CD4-positive, CD25-positive, alpha-beta regulatory T cell (primary cell): ENCODE measurements at places on chromosomes 13 and 19.

DNA sequence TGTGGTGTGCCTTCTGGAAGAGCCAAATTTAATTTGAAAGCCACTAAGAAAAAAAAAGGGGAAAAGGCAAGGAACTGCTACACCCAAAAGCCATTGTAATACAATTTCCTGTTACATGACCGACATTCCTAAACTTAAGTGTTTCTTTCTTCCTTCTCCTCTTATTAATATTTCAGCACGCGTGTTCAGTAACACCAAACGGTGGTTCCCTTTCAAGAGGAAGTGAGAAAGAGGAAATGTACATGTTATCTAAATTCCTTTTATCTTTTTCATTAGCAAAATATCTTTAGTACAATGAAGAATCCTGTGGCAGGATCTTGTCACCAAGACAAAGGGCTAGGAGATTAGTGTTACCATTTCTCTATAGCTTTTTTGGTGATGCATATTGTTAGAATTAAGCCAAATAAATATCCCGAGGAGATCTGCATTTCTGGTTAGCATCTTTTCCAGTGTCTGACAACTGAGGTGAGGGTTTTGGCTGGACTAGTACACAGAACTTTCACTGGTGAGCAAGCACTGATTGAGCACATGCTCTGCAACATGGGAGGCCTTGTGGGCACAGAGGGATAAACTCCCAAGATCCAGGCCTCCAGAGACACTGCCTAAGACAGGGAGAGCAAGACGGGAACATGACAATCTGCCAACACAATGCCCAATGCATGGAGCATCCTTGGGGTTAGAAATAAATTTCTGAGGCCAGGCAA is 22.1 kb downstream of the LATS2 start:
- DNase-seq = no peak
- H3K36me3 ChIP-seq = no peaks in the 10 kb centered on the region
- H3K4me1 ChIP-seq = no peaks in the 10 kb centered on the region
- no peaks in the 10 kb centered on the region for H3K27me3 ChIP-seq
- no peak overlapping the region for H3K27ac ChIP-seq

DNA sequence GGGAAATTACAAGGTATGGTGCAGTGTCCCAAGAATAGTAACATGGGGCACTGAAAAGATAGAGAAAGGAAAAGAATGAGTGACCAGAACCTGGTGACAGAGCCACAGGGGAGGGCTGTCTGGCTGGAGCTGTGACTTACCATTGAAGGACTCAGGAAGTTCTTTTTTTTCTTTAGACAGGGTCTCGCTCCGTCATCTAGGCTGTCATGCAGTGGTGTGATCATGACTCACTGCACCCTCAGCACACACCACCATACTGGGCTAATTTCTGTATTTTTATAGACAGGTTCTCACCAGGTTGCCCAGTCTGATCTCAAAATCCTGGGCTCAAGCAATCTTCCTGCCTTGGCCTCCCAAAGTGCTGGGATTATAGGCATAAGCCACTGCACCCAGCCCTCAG is 8.8 kb upstream of the CPB2 start:
- H3K4me1 ChIP-seq = no peaks in the 10 kb centered on the region
- DNase-seq = no peak
- peaks cover 29% of the 10 kb centered on the region for H3K27me3 ChIP-seq
- no peak overlapping the region for H3K27ac ChIP-seq
- no peaks in the 10 kb centered on the region for H3K36me3 ChIP-seq

DNA sequence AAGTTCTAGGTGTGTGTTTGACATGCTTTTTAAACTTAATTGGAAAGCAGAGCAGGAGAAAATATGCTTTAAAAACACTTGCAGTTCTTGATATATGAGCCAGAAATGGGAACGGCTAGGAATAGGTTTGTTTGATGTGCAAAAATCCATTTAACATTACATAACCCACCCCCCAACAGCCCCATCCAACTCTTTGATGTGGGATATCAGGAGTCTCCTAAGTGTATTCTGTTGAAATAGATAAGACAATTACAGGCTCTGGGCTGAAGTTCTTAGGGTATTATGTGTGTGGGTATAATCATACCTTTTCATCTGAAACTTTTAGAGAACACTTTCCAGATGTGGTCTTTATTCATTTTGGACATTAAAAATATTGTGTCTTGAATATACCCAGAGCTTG is 240.4 kb upstream of the CSNK1A1L start:
- H3K36me3 ChIP-seq = no peaks in the 10 kb centered on the region
- H3K4me3 ChIP-seq = no peak overlapping the region
- no peaks in the 10 kb centered on the region for H3K4me1 ChIP-seq
- no peak overlapping the region for H3K27ac ChIP-seq
- H3K27me3 ChIP-seq = no peaks in the 10 kb centered on the region

DNA sequence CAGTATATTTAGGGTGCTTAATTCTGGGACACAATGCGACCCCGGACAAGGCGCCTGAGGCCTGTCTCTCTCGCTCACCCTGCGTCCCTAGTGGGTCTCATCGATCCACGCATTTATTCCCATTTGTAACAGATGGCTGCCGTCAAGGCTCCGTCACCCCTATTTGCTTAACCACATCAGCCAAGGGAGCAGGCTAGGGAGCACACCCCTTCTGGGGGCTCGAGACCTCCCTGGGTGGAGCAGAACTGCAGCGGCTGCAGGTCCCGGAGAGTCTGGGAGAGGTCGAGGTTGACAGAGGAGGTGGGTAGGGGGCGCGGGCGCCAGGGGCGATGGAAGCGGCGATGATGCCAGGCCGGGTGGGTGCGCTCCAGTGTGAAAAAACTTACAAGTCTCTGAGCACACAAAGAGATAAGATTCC is 507 bp downstream of the ALG5 start:
- peak overlapping the region; percentile 70 for H3K27ac ChIP-seq
- H3K4me1 ChIP-seq = peaks cover 26% of the 10 kb centered on the region
- H3K4me3 ChIP-seq = peak overlapping the region; percentile 93
- peaks cover 20% of the 10 kb centered on the region for H3K36me3 ChIP-seq
- H3K27me3 ChIP-seq = no peaks in the 10 kb centered on the region

- peaks cover 2% of the 10 kb centered on the region for H3K27me3 ChIP-seq
- H3K4me1 ChIP-seq = no peaks in the 10 kb centered on the region
- DNase-seq = no peak
- no peaks in the 10 kb centered on the region for H3K36me3 ChIP-seq
Observed at GRCh38 chr13:95445131-95445530, 107.4 kb upstream of the CLDN10 start.

GRCh38 chr19:7376151-7376852 is 27.6 kb downstream of the ARHGEF18 start:
- H3K4me3 ChIP-seq = no peak overlapping the region
- DNase-seq = no peak
- H3K27me3 ChIP-seq = no peaks in the 10 kb centered on the region
- no peak overlapping the region for H3K27ac ChIP-seq

GRCh38 chr13:110816500-110816899 is 98.4 kb downstream of the ANKRD10 start:
- H3K4me1 ChIP-seq = peaks cover 8% of the 10 kb centered on the region
- no peaks in the 10 kb centered on the region for H3K27me3 ChIP-seq
- DNase-seq = no peak
- H3K27ac ChIP-seq = no peak overlapping the region

GRCh38 chr13:45594764-45595163 is 20.8 kb downstream of the ERICH6B start:
- H3K27me3 ChIP-seq = peaks cover 8% of the 10 kb centered on the region
- H3K36me3 ChIP-seq = no peaks in the 10 kb centered on the region
- no peak overlapping the region for H3K4me3 ChIP-seq
- no peak for DNase-seq
- H3K27ac ChIP-seq = no peak overlapping the region
- no peaks in the 10 kb centered on the region for H3K4me1 ChIP-seq

- H3K27me3 ChIP-seq = peaks cover 2% of the 10 kb centered on the region
- no peak overlapping the region for H3K27ac ChIP-seq
- peaks cover 6% of the 10 kb centered on the region for H3K4me1 ChIP-seq
- DNase-seq = no peak
Observed at GRCh38 chr19:40908976-40909375, 26.9 kb upstream of the CYP2A7 start.

DNA sequence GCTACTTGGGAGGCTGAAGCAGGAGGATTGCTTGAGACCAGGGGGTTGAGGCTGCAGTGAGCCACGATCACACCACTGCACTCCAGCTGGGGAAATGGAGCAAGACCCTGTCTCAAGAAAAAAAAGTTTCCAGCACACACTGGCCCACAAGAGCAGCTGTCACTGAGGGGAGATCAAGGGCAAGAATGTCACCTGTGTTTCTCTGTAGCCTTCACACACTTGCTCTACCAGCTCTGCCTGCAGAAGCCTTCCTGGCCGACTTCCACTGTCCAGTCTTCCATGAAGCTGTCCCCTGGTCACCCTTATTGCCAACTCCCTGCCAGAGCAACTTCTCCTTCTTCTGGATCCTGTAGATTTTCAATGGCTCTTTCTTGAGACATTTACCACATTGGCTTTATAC is 158.0 kb downstream of the KCTD15 start:
- H3K27me3 ChIP-seq = no peaks in the 10 kb centered on the region
- no peak overlapping the region for H3K4me3 ChIP-seq
- H3K36me3 ChIP-seq = no peaks in the 10 kb centered on the region
- H3K27ac ChIP-seq = no peak overlapping the region
- no peaks in the 10 kb centered on the region for H3K4me1 ChIP-seq

GRCh38 chr13:27825072-27825471 is 32.8 kb downstream of the GSX1 start:
- H3K27ac ChIP-seq = no peak overlapping the region
- no peaks in the 10 kb centered on the region for H3K36me3 ChIP-seq
- no peak overlapping the region for H3K4me3 ChIP-seq
- DNase-seq = no peak

- no peaks in the 10 kb centered on the region for H3K4me1 ChIP-seq
- H3K27me3 ChIP-seq = no peaks in the 10 kb centered on the region
- H3K36me3 ChIP-seq = no peaks in the 10 kb centered on the region
- no peak overlapping the region for H3K27ac ChIP-seq
- peak; percentile 39 for DNase-seq
Observed at GRCh38 chr19:12090807-12091206, 26.3 kb downstream of the ZNF844 start.

GRCh38 chr13:20553311-20553710 is 13.6 kb upstream of the IFT88 start:
- no peak for DNase-seq
- H3K27ac ChIP-seq = no peak overlapping the region
- no peaks in the 10 kb centered on the region for H3K27me3 ChIP-seq
- H3K4me1 ChIP-seq = no peaks in the 10 kb centered on the region

GRCh38 chr13:27026396-27026795 is 145.2 kb downstream of the USP12 start:
- no peak overlapping the region for H3K27ac ChIP-seq
- no peak overlapping the region for H3K4me3 ChIP-seq
- no peaks in the 10 kb centered on the region for H3K4me1 ChIP-seq
- H3K27me3 ChIP-seq = peaks cover 5% of the 10 kb centered on the region
- no peak for DNase-seq

DNA sequence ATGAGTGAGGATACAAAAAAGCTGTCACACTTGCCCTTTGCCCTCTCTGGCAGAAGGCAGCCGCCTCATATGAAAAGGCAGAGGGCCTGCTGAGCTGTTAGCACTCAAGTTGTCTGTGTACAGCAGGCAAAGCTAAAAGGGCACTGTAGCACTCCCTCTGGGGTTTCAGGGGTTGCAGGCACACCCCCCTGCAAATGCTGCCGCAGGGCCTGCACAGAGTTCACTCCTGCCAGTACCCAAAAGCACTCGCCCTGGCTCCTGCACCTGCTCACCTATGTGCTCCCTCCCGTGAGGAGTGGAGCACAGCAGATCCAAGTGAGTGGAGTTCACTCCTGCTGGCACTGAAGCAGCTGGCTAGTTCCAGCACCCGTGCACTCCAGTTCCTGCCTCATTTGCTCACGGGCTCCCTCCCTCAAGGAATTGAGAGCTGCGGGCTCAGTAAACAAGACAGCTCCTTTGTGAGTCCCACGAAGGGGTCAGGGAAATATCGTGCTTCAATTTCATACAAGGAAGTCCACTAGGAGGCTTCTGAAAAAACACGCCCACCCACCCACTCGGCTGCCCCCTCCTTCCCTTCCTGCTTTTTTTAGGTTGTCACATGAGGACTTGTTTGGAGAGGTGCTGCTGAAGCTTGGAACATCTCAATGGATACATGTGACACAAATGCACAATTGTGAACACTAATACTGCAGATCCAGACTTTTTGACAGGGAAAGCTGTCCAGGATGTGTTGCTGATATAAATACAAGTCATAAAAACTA is 9.9 kb upstream of the RCBTB2 start:
- H3K4me3 ChIP-seq = no peak overlapping the region
- H3K27ac ChIP-seq = no peak overlapping the region
- no peaks in the 10 kb centered on the region for H3K4me1 ChIP-seq
- DNase-seq = no peak
- no peaks in the 10 kb centered on the region for H3K27me3 ChIP-seq

- H3K36me3 ChIP-seq = no peaks in the 10 kb centered on the region
- H3K27me3 ChIP-seq = peaks cover 3% of the 10 kb centered on the region
- H3K4me3 ChIP-seq = no peak overlapping the region
- H3K27ac ChIP-seq = no peak overlapping the region
Observed at GRCh38 chr19:12995596-12996405, 526 bp downstream of the NFIX start.

- no peaks in the 10 kb centered on the region for H3K4me1 ChIP-seq
- no peaks in the 10 kb centered on the region for H3K27me3 ChIP-seq
- H3K27ac ChIP-seq = no peak overlapping the region
- H3K36me3 ChIP-seq = no peaks in the 10 kb centered on the region
- no peak for DNase-seq
- H3K4me3 ChIP-seq = no peak overlapping the region
Observed at GRCh38 chr19:31312677-31313244, 36.5 kb downstream of the TSHZ3 start.

DNA sequence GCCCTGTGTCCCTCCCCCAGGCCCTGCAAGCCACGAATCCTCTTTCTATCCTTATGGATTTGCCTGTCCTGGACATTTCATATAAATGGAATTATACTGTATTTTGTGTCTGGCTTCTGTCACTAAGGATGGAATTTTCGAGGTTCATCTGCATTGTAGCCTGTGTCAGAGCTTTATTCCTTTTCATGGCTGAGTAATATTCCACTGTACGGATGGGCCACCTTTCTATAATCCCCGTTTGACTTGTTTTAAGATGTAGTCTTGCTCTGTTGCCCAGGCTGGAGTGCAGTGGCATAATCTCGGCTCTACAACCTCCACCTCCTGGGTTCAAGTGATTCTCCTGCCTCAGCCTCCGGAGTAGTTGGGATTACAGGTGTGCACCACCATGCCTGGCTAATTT is 3.9 kb upstream of the KDM4B start:
- no peak overlapping the region for H3K4me3 ChIP-seq
- no peaks in the 10 kb centered on the region for H3K27me3 ChIP-seq

GRCh38 chr19:32256341-32256975 is 89.0 kb upstream of the ZNF507 start:
- H3K27me3 ChIP-seq = no peaks in the 10 kb centered on the region
- no peak for DNase-seq
- H3K27ac ChIP-seq = no peak overlapping the region
- no peaks in the 10 kb centered on the region for H3K4me1 ChIP-seq

- no peak overlapping the region for H3K27ac ChIP-seq
- no peaks in the 10 kb centered on the region for H3K36me3 ChIP-seq
- H3K27me3 ChIP-seq = peaks cover 1% of the 10 kb centered on the region
- H3K4me1 ChIP-seq = no peaks in the 10 kb centered on the region
- H3K4me3 ChIP-seq = no peak overlapping the region
Observed at GRCh38 chr13:22053053-22053452, 382.2 kb downstream of the FGF9 start.

GRCh38 chr13:24270639-24271141 is 38.7 kb upstream of the C1QTNF9 start:
- H3K27me3 ChIP-seq = no peaks in the 10 kb centered on the region
- peak overlapping the region; percentile 92 for H3K4me3 ChIP-seq
- H3K36me3 ChIP-seq = peaks cover 2% of the 10 kb centered on the region
- DNase-seq = peak; percentile 48
- H3K4me1 ChIP-seq = peaks cover 99% of the 10 kb centered on the region
